ENCODE measurements at places on chromosomes 11 and 22.

DNA sequence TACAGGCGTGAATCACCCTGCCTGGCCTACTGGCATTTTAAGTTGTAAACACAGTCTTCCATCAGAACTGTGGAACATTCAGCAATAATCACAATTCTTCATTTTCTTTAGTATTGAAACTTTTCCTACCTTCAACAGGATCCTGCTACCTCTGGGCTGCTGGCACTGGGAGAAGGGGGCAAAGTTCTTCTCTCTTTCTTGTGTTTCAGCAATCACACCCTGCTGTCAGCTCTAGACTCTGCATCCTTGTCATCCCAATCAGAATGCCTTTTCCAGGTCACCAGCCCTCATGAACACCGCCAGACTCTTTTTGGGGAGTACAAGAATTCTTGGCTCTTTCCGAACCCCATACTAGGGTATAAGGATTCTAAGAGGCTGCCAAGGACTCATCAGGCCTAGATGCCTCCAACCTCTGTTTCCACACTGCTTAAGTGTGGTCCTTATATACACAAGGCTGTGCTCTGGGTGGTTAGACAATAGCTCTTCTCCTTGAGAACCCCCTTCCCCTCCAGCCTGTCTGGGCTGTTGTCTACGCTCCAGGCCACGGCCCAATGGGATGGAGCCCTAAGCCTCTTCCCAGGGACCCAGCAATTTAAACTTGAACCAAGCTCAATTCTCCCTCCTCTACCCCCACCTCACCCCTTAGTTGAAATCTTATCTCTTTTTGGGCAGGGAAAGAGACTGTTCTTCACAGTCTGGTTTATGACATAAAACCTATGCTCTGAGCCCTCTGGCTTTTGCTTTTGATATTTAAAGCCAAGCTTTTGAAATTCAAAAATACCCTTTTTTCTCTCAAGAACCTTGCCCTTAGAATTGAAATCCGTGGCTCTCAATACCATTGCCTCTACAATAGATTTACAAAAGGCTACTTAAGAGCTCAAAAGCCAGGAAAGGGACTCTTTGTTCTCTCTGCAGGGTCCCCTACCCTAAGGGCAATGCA is 327.4 kb downstream of the BUD13 start:
- DNase-seq, result no peak

GRCh38 chr22:19668748-19669147 is 45.6 kb upstream of the SEPTIN5 start:
- DNase-seq, result no peak

- no peak for DNase-seq
Observed at GRCh38 chr11:14359501-14360031, 583 bp upstream of the RRAS2 start.

- no peak for DNase-seq
Observed at GRCh38 chr11:69513196-69513595, 31.7 kb downstream of the LINC01488 start.

Data from hematopoietic multipotent progenitor cell treated with erythropoietin and hydrocortisone succinate and interleukin-3 and kit ligand, for 4 days (in vitro differentiated cells).